ENCODE measurements at places on chromosomes 16 and 17. TPM values are rescaled to one million over a fixed set of nuclear protein-coding genes. Genes with fewer than 3 reads are reported as not detected.

The KCNH6 gene
- not detected for polyA plus RNA-seq

- DNase-seq: no peak
Observed at GRCh38 chr17:69523244-69523861, 108.9 kb downstream of the MAP2K6 start.

DNA sequence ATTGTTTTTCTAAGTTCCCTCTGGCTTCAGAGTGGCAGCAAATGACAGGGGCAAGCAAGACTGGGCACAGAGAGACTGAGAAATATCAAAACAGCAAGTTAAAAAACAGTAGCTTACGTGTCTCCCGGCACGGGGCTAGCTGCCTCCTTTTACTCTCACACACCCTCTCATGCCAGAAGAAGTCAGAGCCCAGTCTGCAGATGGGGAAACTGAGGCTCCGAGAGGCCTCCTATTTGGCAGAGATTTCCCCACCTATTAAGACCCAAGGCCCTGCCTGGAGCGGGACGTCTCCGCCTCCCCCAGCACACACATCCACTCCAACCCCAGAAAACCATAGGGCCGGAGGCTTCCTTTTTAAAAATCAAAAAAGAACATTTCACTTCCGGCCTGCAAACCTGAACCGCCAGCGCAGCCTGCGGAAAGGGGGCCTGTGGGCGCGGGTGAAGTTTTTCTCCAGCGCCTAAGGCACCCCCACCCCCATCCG is 832 bp downstream of the CARHSP1 start:
- no peak for DNase-seq

DNA sequence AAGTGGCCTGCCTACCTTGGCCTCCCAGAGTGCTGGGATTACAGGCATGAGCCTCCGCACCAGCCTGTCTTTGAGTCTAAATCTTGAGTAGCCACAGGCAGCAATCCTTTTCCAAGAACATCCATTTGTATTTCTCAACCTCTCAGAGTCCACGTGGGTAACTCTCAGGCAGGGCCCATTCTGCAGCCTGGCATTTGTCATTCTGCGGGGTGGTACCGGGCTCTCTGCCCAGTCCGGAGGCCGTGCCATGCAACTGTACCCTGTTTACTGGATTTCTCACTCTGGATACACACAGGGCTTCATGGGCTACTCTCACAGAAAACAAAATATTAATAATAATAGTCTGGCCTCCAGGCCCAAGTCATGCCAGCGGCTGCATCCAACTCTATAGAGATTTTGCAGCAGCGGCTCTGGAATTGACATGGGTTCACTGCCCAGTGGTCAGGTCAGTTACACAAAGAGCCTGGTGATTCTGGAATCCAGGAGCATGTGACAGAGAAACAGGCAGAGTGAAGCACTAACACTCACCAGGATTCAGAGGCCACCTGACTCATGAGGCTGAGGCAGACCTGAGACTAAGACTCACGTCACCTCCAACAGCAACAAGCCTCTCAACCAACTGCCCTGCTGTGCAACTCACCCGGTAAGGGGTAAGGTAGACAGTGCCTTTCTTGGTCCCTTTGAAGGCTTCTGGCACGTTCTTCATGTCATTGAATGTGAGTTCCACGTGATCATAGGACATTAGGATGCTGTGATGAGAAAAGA is 4.0 kb downstream of the WBP2 start:
- DNase-seq: no peak

DNA sequence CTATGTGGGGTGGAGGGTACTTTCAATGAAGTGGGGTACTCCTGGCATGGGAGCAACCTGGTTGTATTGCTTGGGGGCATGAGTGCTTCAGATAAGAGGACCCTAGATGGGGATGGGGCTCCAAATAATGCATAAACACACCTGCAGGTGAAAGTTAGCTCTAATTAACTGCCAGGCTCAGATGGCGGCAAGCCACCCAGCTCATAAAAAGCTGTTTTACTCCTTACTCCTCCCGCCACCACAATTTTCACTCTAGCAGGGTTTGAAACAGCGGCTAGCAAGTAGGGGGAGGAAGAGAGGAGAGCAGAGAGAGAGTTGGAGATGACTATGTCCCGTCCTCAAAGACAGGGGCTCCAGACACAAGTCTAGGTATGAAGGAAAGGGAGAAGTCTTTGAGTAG is 117.7 kb upstream of the WSCD1 start:
- DNase-seq: no peak

The HLF gene
- polyA plus RNA-seq: 4.9 TPM

All from forelimb muscle (tissue), 1 donor.